ENCODE measurements at places on chromosomes 2 and 18. TPM values are rescaled to one million over a fixed set of nuclear protein-coding genes. Genes with fewer than 3 reads are reported as not detected.

The DUSP19 gene
- 0.41 TPM for total RNA-seq

The TBC1D8 gene
- 38.3 TPM for total RNA-seq

The FNDC4 gene
- 4.3 TPM for total RNA-seq

The RUFY4 gene
- not detected for total RNA-seq

The GKN2 gene
- total RNA-seq, result 3.7 TPM

The GALR1 gene
- total RNA-seq, result not detected

The UGT1A4 gene
- total RNA-seq, result not detected

The CCDC150 gene
- total RNA-seq, result 4.5 TPM
